ENCODE measurements at places on chromosomes 5 and 9. TPM values are rescaled to one million over a fixed set of nuclear protein-coding genes. Genes with fewer than 3 reads are reported as not detected.

- H3K27ac ChIP-seq = no peak overlapping the region
- H3K4me1 ChIP-seq = no peaks in the 10 kb centered on the region
- no peak for DNase-seq
- peaks cover 4% of the 10 kb centered on the region for H3K27me3 ChIP-seq
- no peaks in the 10 kb centered on the region for H3K36me3 ChIP-seq
- no peak overlapping the region for H3K4me3 ChIP-seq
Observed at GRCh38 chr5:157113002-157113401, 4.2 kb upstream of the HAVCR2 start.

DNA sequence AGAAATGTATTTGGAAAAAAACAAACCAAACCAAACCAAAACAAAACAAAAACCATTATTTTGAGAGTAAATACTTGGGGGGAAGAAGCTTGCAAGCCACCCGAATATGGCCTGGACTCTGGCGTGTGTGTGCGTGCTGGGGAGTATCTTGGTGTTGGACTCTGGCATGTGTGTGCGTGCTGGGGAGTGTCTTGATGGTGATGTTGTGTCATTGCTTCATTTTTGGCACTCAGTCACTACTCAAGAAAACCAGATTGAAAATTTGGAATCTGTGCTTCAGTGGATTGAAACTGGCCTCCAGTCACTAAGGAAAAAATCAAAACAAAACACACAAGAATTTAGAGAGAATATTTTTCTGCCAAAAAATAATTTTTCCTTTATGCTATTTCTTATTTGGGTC, 76.1 kb downstream of the ARRDC3 start:
- H3K4me1 ChIP-seq = peaks cover 12% of the 10 kb centered on the region
- H3K27ac ChIP-seq = no peak overlapping the region
- H3K27me3 ChIP-seq = no peaks in the 10 kb centered on the region
- no peak overlapping the region for H3K4me3 ChIP-seq

DNA sequence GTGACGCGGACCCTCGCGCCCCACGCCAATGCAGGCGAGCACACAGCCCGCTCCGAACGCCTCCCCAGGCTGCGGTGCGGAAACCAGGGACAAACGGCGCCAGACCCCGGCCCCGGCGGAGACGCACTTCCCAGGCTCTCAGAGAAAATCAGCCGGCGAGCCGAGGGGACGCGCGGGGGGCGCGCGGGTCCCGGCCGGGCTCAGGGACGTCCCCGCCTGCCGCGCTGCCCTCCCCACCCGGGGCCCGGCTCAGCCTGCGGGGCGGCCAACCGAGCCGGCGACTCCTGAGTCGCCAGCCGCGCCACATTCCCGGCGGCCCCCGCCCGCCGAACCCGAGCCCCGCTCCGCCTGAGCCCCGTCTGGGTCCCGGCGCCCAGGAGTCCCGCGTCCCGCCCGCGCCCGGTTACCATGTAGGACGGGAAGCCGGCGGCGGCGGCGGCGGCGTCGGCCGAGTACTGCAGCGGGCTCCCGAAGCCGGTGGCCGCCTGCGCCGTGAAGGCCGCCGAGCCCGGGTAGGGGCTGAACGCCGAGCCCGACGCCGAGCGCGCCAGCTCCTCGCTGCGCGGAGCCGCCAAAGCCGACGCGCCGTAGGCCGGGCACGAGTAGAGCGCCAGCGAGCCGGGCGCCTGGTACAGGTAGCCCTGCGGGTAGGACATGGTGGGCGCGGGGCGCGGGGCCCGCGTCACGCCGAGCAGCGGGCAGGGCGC, 566 bp downstream of the IRX2 start:
- peak overlapping the region; percentile 71 for H3K27ac ChIP-seq
- H3K36me3 ChIP-seq = peaks cover 30% of the 10 kb centered on the region
- no peaks in the 10 kb centered on the region for H3K27me3 ChIP-seq
- H3K4me1 ChIP-seq = peaks cover 25% of the 10 kb centered on the region

GRCh38 chr5:27308153-27308552, 269.8 kb upstream of the CDH9 start:
- no peak overlapping the region for H3K27ac ChIP-seq
- no peaks in the 10 kb centered on the region for H3K36me3 ChIP-seq
- no peaks in the 10 kb centered on the region for H3K4me1 ChIP-seq
- no peaks in the 10 kb centered on the region for H3K27me3 ChIP-seq
- DNase-seq = no peak

GRCh38 chr5:8239198-8239597, 370.2 kb downstream of the MTRR start:
- H3K27me3 ChIP-seq = no peaks in the 10 kb centered on the region
- H3K4me1 ChIP-seq = no peaks in the 10 kb centered on the region
- no peak overlapping the region for H3K4me3 ChIP-seq
- DNase-seq = no peak

DNA sequence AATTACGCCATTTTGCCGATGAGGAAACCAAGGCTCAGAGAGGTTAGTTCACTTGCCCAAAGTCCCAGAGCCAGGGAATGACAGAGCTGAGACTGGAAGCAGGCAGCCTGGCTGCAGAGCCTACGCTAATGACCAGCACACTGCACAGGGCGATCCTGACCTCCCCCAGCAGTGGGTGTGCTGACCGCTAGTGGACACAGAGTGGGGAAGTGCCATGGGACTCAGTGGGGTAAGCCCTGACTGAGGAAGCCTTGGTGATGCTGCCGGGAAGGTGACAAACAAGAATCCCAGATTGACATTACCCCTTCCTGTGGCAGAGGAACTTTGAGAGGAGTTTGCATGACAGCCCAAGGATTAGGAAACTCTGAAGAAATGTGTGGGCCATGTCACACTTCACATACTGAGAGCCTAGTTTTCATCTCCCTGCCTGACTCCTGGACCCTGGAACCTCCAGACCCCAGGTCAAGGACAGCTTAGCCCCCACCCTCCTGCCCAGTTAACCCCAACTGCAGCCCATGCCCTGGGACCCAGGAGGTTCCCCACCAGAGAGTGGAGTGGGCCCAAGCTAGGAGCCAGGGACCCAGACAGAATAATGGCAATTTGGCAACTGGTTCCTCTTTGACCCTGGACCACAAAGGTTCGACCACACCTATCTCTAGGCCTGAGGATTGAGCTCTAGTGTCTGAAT, 19.7 kb upstream of the CSF1R start:
- no peak overlapping the region for H3K4me3 ChIP-seq
- H3K4me1 ChIP-seq = peaks cover 15% of the 10 kb centered on the region
- no peak for DNase-seq
- H3K27ac ChIP-seq = no peak overlapping the region
- no peaks in the 10 kb centered on the region for H3K27me3 ChIP-seq

GRCh38 chr5:143220748-143221251, 182.7 kb downstream of the NR3C1 start:
- H3K4me1 ChIP-seq = no peaks in the 10 kb centered on the region
- no peak for DNase-seq
- H3K27me3 ChIP-seq = no peaks in the 10 kb centered on the region
- no peak overlapping the region for H3K27ac ChIP-seq

- H3K4me3 ChIP-seq = peak overlapping the region; percentile 14
- no peak for DNase-seq
- H3K4me1 ChIP-seq = peaks cover 81% of the 10 kb centered on the region
Observed at GRCh38 chr9:95463148-95464060, 53.4 kb downstream of the PTCH1 start.

GRCh38 chr5:150789943-150790611, 11.5 kb downstream of the SMIM3 start:
- H3K4me1 ChIP-seq = peaks cover 16% of the 10 kb centered on the region
- H3K27me3 ChIP-seq = no peaks in the 10 kb centered on the region
- H3K27ac ChIP-seq = peak overlapping the region; percentile 69
- no peaks in the 10 kb centered on the region for H3K36me3 ChIP-seq

DNA sequence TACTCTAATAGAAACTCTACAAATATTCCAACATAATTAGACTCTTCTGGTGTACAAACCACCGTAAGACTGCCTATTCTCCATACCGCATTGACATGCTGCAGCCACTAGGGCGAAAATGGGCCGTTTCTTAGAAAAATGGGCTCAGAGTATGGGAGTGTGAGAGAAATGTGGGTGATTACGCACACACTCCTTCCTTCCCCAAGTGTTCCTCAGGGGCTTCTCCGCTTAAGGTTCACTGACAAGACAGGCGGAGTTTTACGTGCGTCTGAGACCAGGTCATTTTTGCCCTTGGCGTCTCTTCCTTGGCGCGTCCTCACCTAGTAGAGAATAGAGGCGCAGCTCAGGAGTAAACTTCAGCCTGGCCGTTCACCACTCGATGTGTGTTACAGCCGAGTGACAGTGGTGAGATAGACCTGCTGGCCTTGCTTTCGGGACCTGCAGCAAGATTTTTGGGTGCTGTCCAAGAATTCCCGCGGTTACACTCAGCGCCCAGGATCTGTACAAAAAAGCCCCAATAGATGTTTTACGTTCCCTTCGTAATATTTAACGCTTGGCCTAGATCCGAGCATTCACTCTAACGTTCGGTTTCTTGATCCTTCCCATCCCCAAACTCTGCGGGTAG, 1.8 kb upstream of the NTRK2 start:
- H3K27ac ChIP-seq = no peak overlapping the region
- DNase-seq = no peak
- peaks cover 28% of the 10 kb centered on the region for H3K4me1 ChIP-seq
- peak overlapping the region; percentile 23 for H3K4me3 ChIP-seq
- no peaks in the 10 kb centered on the region for H3K36me3 ChIP-seq
- peaks cover 61% of the 10 kb centered on the region for H3K27me3 ChIP-seq

DNA sequence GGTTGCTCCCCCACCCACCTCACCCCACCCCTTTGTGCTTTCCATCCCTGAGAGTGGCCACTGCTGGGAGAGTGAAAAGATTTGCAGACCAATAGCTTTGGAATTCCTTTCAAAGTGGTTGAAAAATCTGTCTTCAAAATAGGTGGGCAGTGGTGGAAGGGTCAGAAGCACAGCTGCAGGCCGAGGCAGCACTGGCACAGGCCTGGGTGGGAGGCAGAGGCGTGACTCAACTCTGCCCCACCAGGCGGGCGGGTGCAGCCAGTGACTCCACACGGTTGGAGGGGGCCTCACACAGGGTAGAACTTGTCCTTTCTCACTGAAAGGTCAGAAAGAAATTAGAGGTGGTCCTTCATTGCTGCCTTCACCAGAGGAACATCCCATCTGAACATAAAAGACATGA, 214.9 kb upstream of the TBCA start:
- H3K27me3 ChIP-seq = no peaks in the 10 kb centered on the region
- H3K27ac ChIP-seq = no peak overlapping the region
- no peaks in the 10 kb centered on the region for H3K36me3 ChIP-seq
- H3K4me1 ChIP-seq = no peaks in the 10 kb centered on the region

DNA sequence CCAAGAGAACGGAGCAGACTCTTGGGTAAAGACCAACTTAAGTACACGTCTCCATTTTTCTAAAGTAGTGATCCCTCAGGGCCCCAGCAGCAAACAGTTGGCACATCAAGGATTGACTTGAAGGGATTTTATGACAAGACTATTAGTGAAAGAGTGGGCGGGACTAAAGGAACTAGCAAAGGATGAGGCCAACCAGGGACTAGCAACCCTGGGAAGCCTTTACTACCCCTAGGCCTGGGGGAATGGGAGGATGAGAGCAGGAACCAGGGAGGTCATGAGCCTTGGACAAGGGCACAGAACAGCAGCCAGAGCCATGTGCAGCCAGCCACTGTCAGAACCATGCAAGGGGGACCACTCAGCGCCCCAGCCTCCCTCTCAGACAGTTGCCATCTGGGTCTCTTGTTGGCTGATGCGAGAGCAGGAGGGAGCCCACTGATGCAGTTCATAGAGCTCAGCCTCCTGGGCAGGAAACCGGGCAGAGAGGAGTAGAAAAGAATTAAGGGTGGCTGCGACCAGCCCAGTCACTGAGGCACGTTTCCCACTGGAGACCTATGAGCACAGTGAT, 28.1 kb downstream of the TGFBI start:
- peaks cover 81% of the 10 kb centered on the region for H3K4me1 ChIP-seq
- no peaks in the 10 kb centered on the region for H3K27me3 ChIP-seq
- DNase-seq = no peak
- H3K4me3 ChIP-seq = no peak overlapping the region
- H3K27ac ChIP-seq = peak overlapping the region; percentile 76

The SLC45A2 gene
- not detected for total RNA-seq

The ELAVL2 gene
- total RNA-seq = 0.08 TPM

The ADAMTS13 gene
- total RNA-seq = 0.24 TPM

GRCh38 chr5:87394411-87395165, 18.1 kb downstream of the CCNH start:
- peaks cover 93% of the 10 kb centered on the region for H3K36me3 ChIP-seq
- DNase-seq = no peak
- H3K27me3 ChIP-seq = no peaks in the 10 kb centered on the region
- peak overlapping the region; percentile 92 for H3K27ac ChIP-seq

The RABEPK gene
- 25.1 TPM for total RNA-seq

GRCh38 chr9:118640836-118641560, 728.2 kb downstream of the BRINP1 start:
- H3K4me1 ChIP-seq = peaks cover 17% of the 10 kb centered on the region
- H3K27me3 ChIP-seq = no peaks in the 10 kb centered on the region
- H3K4me3 ChIP-seq = no peak overlapping the region
- no peak for DNase-seq

- no peak overlapping the region for H3K4me3 ChIP-seq
- H3K36me3 ChIP-seq = peaks cover 31% of the 10 kb centered on the region
- H3K4me1 ChIP-seq = peaks cover under 1% of the 10 kb centered on the region
- no peak for DNase-seq
- no peak overlapping the region for H3K27ac ChIP-seq
- no peaks in the 10 kb centered on the region for H3K27me3 ChIP-seq
Observed at GRCh38 chr5:160089531-160089930, 29.7 kb downstream of the PWWP2A start.

Measured in SJSA1 (cell line).